ENCODE measurements at places on chromosomes 2 and 18.

GRCh38 chr18:47274961-47275360 lies 23.5 kb upstream of the SKOR2 start:
- no peak for DNase-seq

GRCh38 chr18:9696112-9696511 lies 12.0 kb upstream of the RAB31 start:
- DNase-seq = no peak

DNA sequence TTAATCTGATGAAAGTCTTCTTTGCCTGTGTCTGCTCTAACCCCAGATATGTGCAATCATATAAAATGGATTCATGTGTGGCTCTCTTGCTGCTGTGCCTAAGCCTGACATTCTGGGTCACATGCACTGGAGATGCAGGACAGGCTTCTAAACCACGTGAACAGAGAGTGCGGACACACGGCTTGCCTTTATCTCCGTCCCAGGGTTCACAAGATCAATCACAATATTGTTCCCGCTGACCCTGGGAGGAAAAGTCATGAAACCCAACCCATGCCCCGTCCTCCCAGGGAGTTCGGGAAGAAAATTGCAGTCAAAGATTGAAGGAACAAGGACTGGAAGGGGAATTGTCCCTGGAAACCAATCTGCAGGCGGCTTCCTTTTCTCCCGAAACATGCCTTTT lies 74.8 kb downstream of the VAPA start:
- no peak for DNase-seq

GRCh38 chr2:189409647-189410046 lies 31.6 kb upstream of the WDR75 start:
- no peak for DNase-seq

DNA sequence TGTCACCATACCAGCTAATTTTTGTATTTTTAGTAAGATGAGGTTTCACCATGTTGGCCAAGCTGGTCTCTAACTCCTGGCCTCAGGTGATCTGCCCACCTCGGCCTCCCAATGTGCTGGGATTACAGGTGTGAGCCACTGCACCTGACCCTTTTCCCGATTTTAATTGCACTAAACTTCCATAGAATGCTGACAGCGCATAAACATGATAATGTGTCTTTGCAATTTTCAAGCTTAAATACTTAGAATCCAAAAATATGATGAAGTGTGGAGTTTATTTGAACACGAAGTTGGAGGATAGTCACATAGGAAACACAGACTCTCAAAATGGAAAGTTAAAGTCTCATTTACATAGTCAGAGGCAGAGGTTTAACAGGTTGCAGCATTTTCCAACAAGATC lies 138.6 kb downstream of the TPO start:
- no peak for DNase-seq

DNA sequence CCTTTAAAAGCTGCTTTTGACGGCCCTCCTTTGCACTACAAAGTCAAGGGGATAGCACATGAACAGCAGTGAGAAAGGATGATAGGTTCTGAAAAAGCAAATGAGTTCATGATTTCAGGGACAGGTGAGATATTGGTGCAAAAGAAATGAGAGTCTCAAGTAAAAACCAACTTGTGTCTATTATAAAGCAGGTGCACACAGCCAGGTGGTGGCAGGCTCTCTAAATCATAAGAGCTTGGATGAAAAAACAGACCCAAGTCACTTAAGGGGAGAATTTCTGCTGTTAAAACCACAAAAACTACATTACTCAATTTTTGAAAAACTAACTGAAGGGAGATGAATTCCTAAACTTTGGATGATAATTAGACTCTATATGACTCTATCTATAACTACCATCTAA lies 201.5 kb downstream of the SP3 start:
- DNase-seq = no peak

DNA sequence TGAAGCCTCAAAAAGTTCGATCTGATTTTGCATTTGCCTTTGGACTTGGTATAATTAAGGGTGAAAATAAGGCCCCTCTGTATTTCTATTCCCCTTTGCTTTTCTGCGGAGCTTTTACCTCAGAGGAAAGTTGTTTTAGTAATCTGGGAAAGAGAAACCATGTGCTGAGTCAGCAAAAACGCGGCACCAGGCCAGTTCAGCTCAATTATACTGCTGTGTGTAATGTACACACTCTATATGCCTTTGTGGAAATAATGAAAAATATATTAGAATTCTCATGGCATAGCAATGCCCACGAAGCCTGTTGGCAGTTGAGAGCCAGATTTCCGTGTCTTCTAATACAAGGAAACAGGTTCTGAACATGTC lies 161.9 kb upstream of the SIX2 start:
- no peak for DNase-seq

GRCh38 chr18:70386582-70386981 lies 97.7 kb downstream of the SOCS6 start:
- no peak for DNase-seq

DNA sequence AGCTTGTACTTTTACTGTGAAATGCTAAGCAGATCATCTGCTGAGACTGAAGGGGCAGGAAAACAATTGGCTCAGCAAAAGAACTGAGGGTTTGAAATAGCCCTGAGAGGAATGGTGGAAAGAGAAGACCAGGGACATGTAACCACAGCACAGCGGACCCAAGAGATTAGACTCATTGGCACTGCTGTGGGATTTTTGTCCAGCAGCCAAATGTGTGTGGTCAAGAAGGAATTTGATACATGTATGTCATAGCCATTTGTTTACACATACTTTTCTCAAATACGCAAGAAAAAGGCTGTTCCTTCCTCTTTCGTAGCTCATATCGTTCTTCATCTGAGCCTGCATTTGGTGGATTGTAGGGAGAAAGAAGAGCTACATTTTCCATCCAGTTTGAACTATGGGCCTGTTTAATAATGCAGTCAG lies 73.8 kb downstream of the TRABD2A start:
- DNase-seq = no peak

DNA sequence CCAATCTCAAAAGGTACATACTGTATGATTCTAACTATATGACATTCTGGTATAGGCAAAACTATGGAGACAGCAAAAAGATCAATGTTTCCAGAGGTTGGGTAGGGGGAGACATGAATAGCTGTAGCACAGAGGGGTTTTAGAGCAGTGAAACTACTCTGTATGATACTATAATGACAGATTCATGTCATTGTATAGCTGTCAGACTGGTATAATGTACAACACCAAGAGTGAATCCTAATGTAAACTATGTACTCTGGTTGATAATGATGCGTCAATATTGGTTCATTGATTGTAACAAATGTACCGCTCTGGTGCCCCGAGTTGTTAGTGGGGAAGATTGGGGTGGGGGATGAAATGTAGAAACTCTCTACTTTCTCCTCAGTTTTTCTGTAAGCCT lies 172.4 kb upstream of the SPOPL start:
- no peak for DNase-seq

DNA sequence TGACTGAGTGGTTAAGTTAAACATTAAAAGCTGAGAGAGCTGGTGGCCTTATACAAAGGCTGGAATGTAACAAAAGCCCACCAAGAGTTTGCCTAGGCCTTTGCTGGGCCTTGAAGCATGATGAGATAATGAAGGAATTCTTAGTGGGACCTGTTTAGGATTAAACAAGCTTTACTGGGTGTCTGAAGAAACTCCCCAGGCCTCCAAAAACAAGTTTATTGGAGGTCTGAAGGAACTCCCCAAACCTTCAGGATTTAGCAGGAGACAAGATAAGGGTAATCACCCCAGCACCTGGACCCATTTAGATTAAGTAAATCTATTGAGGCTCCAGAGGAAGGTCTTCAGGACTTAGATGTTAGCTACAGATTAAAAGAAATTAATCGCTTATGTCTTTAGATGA lies 18.7 kb downstream of the PCARE start:
- DNase-seq = no peak

DNA sequence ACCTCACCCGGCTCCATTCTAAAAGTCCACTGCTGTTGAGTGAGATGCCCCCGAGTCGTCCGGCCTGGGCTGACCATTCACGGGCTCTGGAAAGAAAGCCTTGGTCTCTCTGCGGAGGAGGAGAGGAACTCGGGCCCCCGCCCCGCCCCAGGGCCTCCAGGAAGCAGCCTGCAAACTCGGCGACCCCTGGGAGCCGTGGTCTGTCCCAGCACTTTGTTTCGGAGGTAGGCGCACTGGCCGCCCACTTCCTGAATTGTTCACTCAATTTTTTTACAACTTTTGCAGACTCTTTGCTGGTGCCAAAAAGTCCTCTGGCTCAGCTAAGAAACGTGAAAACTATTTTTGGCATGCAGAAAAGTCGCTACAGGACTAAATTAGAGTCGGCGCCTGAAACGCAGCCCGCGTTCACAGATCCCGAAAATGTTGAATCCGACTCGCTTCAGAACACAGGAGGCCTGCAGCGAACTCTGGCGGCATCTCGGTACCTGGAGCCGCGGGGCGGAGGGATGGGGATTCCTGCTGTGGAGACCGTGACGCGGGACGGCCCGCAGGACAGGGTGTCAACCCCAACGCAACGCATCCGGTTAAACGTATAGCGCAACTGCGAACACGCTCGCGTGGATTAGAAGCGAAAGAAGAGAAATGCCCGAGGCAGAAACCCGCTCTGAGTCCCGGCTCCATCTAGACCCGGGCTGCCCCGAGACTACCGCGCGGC lies 1.5 kb downstream of the PXDN start:
- no peak for DNase-seq

DNA sequence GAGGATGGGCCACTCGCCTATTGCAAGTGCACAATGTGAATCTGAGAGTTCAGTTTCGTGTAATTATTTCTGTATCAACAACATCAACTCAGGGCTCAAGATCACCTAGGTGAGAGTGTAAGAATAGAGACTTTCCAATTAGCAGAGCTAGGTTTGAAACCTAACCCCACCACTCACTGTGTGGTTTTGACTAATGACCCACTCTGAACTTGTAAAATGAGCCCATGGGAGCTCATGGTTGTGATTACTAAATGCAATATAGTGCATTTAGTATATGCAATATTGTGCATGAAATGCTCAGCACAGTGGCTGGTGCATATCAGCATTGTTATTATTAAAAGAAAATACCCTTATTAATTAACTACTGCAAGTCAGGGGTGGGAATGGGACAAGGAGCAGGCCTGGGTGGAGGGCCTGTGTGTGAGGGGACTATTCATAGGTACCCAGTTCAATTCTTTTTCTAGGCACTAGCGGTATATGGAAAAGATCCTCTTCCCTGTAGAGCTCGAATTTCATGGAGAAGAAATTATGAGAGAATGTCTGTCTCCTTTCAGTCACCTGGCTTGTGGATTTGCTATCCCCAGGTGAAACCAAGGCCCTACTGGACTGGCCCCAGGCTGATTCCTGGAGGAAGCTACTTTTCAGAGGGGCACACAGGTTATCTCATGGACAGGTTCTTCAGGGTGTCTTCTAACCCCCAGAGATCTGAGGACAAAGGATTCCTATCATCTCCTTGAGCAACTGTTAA lies 169.5 kb downstream of the GFPT1 start:
- DNase-seq = no peak

DNA sequence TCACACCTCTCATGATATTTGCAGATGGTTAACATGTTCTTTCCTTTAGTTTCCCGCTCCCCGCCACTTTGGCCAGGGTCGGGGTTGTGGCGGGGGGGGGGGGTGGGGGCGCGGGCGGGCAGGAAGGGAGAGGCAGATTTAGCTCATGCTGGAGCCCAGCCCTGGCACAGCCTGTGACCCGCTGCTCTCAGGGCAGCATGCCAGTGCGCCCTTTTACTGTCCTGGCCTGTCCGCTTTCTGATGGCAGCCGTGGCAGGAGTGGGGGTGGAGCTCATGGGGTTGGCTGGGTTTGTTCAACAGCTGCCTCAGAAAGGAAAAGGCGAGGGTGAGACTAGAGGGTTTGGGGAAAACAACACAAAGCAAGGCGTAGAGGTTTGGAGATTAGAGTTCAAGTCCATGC lies 56.1 kb downstream of the TNP1 start:
- no peak for DNase-seq

DNA sequence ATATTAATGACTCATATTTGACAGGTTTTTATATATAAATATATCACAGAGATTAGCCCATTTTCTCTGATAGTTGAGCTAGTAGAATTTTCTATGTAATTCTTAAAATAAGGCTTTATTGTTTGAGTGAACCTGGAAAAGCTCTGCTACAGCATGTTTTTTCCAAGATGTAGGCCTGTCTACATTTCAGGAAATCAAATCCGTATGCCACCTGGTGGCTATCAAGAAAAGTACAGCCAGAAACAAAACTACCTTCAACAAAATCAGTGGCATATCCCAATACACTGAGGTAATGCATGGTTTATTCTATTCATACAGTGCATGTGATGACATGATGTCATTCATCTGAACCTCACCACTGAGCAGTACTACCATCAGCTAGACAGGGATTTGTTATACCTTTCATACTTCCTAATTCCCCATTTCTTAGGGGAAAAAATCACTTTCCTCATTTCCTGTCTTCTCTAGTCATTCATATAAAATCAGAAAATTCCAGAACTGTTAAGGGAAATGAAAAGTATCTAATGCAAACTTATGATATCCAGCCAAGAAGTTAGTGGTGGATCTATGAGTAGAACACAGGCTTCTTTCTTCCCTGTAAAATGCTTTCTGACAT lies 310.4 kb upstream of the SYT4 start:
- no peak for DNase-seq

GRCh38 chr2:34096562-34097171 lies 497.6 kb upstream of the FAM98A start:
- no peak for DNase-seq

DNA sequence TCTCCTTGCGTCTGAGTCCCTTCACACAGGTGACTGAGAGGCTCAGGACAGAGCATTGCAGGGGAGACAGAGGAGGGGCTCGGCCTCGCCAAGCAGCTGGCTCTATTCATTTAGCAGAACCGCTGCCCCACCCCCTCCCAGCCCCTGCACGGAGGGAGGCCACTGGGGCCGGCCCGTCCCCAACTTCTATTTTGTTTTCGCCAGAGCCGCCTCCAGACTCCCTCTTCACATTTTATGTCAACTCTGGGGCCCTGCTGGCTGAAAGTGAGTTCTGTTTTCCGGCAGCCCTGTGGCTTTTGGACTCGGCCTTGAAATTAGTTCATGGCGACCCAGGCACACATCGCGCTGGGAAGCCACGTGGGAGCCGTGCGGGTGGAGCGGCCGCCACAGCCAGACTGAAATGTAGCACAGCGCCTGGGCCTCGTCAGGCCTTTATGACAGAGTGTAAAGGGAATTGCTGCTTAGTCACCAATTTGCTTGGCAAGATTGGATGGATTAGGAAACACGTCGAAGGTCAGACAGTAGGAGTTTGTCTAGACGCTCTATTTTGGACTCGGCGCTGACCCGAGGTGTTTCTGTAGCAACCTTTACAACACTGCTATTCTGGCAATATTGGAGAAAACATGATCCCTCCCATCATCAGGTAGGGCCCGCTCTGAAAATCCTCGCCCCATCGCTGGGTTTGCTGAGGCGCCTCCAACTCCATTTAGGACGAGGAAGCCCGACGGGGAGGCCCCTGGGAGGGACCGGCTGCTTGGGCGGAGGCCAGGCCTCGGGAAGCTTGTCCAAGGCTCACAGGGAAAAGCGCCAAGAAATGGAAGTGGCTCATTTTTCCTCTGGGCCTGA lies 90.7 kb upstream of the CTDP1 start:
- no peak for DNase-seq

GRCh38 chr2:167715932-167716331 lies 531.5 kb downstream of the STK39 start:
- no peak for DNase-seq

Data from D721Med (cell line).